ENCODE measurements at places on chromosomes 6 and 20.

DNA sequence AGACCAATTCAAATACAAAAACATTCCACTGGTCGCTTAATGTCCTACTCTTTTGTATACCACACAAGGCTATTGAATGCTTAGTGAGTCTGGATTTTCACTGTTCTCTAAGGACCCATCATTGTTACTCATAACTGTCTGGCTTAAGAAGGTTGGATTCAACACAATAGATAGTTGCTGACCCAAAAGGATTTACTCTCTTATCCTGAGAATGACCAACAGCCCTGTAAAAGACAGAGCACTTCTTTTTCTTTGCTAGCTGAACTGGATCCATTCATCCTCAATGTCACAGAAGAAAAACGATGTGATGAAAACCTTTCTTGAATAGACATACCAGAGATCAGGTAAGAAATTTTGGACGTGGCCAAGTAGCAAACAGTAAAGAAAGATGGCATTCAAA lies 645.6 kb downstream of the KHDRBS2 start:
- no peak for DNase-seq

DNA sequence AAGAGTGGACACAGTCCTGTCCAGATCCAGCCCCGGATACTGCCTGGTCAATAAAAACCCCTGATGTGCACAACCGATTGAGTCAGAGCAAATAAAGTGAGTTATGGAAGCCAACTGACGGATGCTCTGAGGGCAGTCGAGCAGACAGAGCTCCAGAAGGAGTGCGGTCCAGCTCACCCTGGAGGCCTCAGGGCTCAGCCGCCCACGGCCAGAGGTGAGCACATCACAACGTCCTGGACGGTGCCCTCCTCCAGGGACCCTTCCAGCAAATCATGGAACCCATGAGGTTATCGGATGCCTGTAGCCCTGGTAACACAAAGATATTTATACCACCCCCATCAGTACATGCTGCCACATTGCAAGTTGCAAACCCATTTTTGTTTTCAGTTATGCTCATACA lies 44.0 kb upstream of the SMOC2 start:
- DNase-seq, result no peak

DNA sequence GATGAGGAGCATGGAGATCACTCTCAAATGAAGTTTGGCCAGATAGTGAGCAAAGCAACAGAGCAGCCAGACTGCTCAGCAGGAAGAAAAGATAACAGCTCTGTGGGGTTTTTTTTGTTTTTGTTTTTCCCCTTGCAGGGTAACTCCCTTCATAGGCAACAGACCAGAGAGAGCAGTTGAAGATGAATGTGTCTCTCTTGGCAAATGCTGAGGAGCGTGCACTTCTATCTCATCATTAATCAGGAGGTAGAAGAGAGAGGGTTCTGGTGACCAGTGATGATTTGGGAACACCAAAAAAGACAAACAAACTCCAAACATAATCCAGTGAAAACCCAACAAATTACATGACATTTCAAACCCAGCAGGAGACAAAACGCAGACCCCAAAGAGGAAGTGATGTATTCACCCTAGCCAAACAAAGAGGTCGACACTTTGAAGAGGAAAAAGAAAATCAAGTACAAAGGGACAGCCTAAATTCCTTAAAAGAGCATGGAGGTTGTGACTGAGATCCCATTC lies 66.2 kb upstream of the RREB1 start:
- no peak for DNase-seq

DNA sequence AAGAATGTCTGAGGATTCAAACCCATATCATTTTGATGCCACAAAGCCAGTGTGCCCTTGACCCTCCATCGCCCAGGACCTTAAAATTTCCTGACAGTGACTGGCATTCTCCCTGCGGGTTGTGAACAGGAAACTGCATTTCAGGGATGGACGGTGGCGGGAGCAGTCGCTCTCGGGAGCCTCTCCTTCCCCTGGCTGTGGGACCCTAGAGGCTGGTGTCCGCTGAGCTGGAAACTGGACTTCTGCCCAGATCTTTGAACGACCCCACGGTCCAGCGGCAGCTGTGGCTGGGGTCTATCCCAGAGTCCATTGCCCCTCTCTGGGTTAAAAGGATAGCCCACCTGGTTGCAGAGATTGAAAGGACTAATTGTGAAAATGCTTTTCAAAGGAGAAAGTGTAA lies 1.4 kb upstream of the SEC63 start:
- no peak for DNase-seq

DNA sequence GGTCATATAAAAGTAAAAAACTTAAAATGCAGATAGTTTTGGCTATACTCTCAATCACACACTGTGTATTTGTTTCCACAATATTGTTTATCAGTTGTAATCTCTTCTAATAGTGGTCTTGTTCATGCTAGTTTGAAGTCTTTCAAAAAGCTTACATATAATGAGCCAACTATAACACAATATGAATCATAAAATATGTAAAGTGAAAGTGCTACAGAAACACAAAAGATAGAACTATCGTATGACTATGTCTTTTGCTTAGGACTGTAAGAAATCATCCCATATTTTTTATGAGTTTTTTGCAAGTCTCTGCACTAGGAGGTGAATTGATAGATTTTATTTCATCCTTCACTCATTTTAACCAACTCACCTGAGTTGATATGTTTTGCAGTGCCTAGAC lies 136.0 kb downstream of the MMUT start:
- no peak for DNase-seq

DNA sequence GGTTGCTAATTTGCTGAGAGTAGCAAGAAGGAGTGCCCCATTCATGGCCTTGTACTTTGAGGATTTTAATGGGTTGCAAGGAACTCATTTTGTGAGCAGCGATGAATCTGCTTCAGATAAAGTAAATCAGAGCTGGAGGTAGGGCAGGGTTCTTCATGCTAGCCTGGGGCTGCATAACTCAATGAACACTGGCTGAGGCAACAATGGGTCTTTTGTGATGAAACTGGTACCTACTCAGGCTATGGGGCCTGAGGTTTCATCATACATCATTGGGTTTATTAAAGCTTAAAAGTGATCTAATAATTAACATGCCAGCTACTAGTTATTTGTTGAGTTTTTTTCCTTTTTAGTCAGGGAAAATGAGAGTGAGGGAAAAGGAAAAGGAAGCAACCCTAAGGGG lies 106.9 kb downstream of the FAM50B start:
- no peak for DNase-seq

DNA sequence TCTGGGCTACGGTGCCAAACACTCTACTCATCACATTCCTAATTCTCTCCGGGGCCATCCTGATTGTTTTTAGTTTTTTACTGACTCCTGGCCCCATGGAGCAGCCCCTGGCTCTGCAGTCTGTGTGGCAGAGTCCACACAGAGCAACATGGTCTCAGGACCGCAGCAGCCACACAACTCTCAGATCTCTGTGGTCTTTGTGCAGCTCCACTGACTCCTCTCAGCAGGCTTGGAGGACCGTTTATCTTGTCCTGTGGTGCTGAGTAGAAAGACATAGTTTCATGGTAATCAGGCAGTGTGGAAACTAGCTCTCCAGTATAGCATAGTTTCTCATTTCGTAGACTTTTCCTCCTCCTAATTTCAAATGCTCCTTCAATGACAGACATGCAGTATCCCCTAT lies 168.4 kb downstream of the EDN1 start:
- no peak for DNase-seq

- no peak for DNase-seq
These were observed 24.2 kb upstream of the SNX9 start for GRCh38 chr6:157798851-157799250.

DNA sequence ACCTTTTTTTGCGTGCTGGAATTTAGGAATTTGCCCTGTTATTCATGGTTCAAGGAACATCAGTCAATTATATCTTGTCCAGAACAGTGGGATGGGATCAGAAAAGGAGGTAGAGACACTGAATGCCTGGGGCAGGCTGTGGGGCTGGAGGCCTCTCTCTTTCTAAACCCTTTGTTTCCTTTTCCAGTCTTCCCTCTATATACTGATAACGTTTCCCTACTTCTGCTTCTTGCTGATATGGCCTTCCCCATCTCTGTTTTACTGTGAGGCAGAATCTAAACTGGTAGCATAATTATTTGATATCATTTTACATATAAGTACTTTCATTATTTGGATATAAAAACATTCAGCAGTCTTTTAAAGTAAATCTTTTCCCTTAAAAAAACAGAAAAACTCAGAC lies 67.5 kb downstream of the DNAH8 start:
- DNase-seq, result no peak

DNA sequence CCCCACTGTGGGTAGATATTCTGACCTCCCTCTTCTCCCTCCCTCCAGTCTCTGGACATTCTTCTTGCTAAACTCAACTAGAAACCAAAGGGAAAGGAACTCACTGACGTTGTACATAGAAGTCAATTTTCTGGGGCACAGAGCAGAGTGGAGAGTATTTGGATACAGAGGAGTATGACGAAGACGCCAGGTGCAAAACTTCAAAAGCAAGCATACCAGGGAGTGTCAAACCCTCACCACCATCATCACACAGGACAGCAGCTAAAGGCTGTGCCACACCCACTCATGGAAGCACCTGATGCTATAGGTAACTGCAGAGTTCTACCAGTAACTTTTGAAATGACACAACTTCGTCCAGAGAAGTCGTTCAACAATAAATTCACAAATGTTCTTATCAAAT lies 64.8 kb downstream of the FYN start:
- no peak for DNase-seq

DNA sequence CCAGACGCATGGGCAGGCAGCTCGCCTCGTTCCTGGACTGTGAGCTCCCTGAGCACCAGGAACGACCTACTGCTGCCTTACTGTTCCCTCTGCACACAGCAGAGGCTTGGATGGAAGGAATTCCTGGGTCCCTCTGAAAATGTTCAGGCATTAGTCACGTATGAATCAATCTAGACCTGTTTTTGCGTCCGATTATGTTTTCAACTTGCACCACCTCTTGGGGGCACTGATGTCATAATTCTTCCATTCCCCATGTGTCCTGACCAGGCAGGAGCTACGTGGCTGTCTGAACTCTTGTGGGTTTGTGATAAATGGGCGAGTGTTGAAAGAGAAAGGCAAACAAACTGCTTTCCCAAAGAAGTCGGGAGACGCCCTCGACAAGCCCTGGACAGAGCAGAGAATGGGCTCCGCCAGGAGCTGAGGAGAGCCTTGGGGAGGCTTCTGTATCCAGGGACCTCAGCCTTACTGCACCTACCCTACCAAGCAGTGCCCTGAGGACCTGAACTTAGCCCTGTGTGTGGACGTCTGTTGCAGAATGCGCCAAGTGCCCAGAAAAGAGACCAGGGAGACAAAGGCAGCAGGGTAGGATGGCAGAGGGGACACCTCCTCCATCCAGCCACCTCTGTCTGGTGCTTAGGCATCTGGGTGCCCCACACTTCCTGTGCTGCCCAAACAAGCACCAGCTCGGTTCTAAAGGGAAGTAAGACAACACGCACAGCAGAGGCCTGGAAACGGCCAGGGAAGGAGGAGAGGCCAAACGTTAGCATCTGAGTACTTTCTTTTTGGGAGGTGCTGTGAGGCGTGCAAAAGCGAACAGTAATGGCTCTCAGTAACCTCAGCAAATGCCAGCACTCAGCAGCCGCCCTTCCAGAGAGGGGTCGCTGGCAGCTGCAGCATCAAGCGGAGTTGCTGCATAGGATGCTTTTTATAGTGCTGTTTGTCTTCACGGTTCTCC lies 124.2 kb downstream of the LY86 start:
- DNase-seq, result no peak

DNA sequence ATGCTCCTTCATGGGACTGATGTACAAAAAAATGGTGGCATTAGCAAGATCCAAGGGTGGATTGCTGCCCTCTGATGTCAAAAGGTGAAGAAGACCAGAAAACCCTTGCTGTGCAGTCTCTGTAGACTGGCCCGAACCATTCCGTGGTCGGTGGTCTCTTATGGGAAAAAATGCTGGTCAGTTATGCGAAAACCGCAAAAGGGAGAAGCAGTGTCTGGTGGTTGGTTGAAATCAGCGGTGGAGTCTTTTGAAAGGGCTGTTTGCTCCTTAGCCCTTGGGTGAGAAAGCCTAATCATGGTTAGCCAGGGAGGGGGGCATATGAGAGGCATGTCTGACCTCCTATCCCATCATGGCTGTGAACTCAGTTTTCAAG lies 108.1 kb downstream of the DTNBP1 start:
- DNase-seq, result no peak

All from fibroblast of gingiva (primary cell).